Breast epithelium (tissue), 4 donors: ENCODE measurements at places on chromosomes 4 and X. TPM values are rescaled to one million over a fixed set of nuclear protein-coding genes. Genes with fewer than 3 reads are reported as not detected.

GRCh38 chrX:87634361-87634760, 116.8 kb downstream of the KLHL4 start:
- no peaks in the 10 kb centered on the region for H3K27me3 ChIP-seq
- H3K27ac ChIP-seq: no peak overlapping the region
- no peaks in the 10 kb centered on the region for H3K36me3 ChIP-seq

GRCh38 chrX:55484948-55485347, 4.7 kb downstream of the USP51 start:
- no peak overlapping the region for H3K27ac ChIP-seq
- H3K4me1 ChIP-seq: no peaks in the 10 kb centered on the region
- no peak overlapping the region for H3K4me3 ChIP-seq
- no peak for DNase-seq
- H3K27me3 ChIP-seq: peaks cover 28% of the 10 kb centered on the region

- no peaks in the 10 kb centered on the region for H3K36me3 ChIP-seq
- H3K27me3 ChIP-seq: no peaks in the 10 kb centered on the region
- no peaks in the 10 kb centered on the region for H3K4me1 ChIP-seq
- H3K4me3 ChIP-seq: no peak overlapping the region
- DNase-seq: no peak
These were observed 66.7 kb upstream of the SMARCAD1 start for GRCh38 chr4:94141001-94141400.

- H3K4me3 ChIP-seq: no peak overlapping the region
- H3K27me3 ChIP-seq: no peaks in the 10 kb centered on the region
- H3K4me1 ChIP-seq: no peaks in the 10 kb centered on the region
- no peaks in the 10 kb centered on the region for H3K36me3 ChIP-seq
- no peak overlapping the region for H3K27ac ChIP-seq
- no peak for DNase-seq
These were observed 745.6 kb upstream of the FAM241A start for GRCh38 chr4:111399623-111400022.

GRCh38 chrX:8179656-8180055, 8.6 kb upstream of the VCX2 start:
- H3K27ac ChIP-seq: no peak overlapping the region
- H3K36me3 ChIP-seq: no peaks in the 10 kb centered on the region
- H3K4me1 ChIP-seq: no peaks in the 10 kb centered on the region
- no peak overlapping the region for H3K4me3 ChIP-seq
- DNase-seq: no peak
- H3K27me3 ChIP-seq: no peaks in the 10 kb centered on the region

DNA sequence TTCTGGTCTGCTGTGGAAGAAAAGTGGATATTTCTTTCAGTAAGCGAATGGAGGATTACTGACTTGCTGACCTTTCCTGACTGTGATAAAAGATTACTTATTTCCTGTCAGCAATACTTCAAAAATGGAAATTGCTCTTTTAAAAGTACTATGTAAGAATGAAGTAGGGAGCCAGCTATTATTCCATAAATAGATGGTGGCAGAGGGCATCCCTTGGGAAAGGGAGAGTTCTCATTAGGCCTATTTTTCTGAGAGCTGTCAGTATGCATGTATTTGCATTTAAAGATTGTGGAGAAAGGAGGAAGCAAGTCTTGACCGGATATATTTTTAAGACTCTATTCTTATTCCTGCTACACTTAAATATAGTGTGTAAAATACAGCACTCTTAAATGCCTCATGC, 37.2 kb downstream of the TMEM47 start:
- no peak for DNase-seq
- no peak overlapping the region for H3K4me3 ChIP-seq
- no peak overlapping the region for H3K27ac ChIP-seq
- H3K4me1 ChIP-seq: no peaks in the 10 kb centered on the region
- no peaks in the 10 kb centered on the region for H3K27me3 ChIP-seq

PAGE5 gene
- not detected for total RNA-seq

TCEAL4 gene
- 216 TPM for total RNA-seq

USP17L19 gene
- total RNA-seq: not detected

DGAT2L6 gene
- total RNA-seq: not detected

PCDH18 gene
- total RNA-seq: 52.1 TPM
